Kidney capillary endothelial cell (primary cell): ENCODE measurements at places on chromosomes 3 and 15.

DNA sequence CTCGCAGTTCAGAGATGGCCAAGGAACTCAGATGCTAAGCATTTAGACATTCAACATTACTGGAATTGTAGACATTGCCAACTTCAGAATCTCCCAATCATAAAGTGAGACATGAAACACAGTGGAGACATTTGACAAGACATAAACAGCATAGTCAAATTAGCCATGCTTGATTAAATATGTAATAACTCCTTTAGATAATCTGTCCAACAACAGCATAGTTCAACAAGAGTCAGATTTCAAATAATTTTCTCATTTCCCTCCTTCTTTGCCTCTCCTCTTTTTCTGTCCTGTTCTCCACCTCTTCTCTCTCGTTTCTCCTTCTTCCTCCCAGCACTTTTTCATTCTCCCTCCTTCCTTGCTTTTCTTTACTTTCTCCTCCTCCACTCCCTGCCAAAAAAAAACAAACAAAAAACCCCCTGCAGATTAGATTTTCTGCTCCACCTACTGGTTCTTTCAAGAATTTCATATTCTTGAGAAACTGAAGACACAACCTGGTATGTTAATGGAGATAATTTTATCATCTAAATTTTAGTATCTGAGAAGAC, 20.2 kb downstream of the CPOX start:
- no peak for DNase-seq

DNA sequence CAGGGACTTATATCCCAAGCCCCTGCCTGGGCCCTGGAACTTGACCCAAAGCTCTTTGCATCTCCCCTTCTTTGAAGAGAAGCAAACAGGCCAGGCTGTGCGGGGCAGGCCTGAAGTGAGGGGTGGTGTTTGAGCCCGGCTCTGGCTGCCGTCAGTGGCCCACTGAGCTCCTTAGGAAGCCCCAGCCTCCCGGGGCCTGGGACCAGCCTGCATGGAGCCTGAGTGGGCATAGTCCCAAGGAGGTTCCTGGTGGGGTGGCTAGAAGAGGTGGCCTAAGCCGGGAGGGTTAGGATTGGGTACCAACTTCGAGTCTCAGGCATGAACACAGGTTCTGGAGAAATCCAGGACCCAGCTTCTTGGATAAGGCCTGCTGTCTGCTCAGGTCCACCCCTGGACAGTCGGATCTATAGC, 6.4 kb downstream of the TMIE start:
- no peak for DNase-seq

GRCh38 chr3:52109611-52110301, 44.5 kb downstream of the POC1A start:
- no peak for DNase-seq

GRCh38 chr3:31193871-31194270, 299.4 kb upstream of the GADL1 start:
- no peak for DNase-seq

DNA sequence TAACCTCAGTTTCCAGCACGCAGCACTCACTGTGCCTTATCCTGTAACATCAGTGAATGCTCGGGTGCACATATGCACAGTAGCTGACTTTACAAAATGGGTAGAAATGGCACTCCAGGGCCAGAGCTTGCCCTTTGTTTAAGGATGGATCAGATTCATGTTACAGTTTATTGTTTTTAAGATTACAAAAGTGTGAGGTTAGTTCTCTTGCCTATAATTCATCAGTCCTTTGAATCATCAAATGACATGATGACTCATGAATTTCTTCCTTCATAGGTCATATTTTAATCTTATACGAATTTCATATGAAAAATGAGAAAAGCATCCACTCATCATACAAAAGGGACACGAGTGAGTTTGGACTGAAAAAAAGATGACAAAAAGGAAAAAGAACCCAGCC, 545.3 kb downstream of the GBE1 start:
- DNase-seq: peak; percentile 48

GRCh38 chr3:11574981-11575669, 68.6 kb downstream of the VGLL4 start:
- no peak for DNase-seq

DNA sequence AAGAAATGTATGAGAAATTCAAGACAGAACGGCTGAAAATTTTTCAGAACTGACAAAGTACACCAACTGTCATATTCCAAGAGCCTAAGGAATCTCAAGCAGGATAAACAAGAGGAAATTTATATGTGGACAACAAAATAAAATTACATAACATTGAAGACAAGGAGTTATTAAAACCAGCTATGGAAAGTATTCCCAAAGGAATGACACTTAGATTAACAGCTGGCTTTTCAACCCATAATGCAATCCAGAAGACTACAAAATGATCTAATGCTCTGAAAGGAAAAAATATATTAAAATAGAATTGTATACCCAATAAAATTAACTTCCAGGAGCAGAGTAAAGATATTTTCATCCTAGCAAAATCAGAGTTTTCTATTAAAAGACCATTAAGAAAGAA, 132.2 kb upstream of the BNIP2 start:
- DNase-seq: no peak

GRCh38 chr15:66655997-66656396, 46.0 kb upstream of the SMAD6 start:
- DNase-seq: no peak

DNA sequence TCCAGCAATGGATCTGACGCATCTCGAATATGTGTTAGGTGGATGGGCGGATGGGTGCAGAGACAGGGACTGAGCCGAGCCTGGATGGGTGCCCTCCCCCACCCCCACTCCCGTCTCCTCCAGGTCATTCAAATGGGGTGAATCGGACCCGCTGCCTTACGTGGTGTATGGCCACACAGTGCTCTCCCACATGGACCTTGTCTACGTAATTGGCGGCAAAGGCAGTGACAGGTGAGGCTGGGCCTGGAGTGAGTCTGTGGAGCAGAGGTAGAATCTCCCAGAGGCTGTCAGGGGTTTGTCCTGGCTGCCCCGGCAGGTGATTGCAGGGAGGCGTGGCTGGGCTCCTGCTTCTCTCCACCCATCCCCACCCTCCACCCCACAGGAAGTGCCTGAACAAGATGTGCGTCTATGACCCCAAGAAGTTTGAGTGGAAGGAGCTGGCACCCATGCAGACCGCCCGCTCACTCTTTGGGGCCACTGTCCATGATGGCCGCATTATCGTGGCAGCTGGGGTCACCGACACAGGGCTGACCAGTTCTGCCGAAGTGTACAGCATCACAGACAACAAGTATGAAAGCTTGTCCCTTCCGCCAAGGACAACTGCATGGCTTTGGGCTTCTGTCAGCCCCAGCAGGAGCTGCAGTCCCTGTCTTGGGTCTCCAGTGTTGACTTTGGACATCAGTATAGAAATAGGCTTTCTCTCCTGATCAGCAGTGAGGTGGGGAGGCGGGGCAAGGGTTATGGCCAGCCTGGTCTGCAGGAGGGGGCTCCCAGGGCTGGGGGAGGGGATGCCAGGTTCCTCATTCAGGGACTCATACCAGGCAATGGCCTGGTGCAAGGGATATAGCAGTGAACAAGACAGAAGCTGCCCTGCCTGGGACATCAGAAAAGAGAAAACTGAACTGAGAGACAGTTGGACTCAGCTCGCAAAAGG, 3.4 kb downstream of the KLHL40 start:
- DNase-seq: no peak

DNA sequence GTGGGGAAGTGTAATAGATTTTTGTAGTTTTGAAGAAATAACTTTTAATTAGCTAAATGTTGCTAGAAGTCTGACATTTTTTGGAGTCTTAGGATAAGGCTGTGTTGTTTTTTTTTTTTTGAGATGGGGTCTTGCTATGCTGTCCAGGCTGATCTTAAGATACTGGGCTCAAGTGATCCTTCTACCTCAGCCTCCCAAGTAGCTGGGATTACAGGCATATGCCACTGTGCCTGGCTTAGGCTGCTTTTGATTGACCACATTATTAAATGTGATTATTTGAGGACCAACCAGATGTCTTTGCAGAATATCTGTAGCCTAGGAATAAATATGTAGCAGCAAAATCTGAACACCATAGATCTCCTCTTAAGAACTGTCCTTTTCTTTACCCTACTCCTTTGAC, 29.7 kb downstream of the HACD3 start:
- no peak for DNase-seq

GRCh38 chr3:194137506-194138474, 1.8 kb downstream of the HES1 start:
- peak; percentile 68 for DNase-seq

DNA sequence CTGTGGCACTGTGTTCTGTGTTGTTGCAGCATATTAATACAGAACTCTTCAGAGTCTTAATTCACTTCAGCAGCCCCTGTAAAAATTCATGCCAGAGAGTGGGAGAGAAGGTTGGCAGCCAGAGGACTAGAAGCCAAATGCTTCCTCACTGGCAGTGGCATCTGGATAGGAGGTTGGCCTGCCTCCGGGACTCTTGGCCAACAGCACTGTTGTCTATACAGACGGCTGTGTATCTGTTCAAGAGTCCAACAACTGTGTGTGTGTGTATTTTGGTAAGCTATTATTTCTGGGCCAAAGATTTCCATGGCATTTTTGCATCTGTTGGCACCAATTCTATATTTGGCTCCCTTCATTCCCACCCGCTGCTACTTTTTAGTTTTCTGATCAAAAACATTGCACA, 156.0 kb upstream of the SOX2 start:
- no peak for DNase-seq

- no peak for DNase-seq
These were observed 12.8 kb downstream of the CCRL2 start for GRCh38 chr3:46419816-46420215.

DNA sequence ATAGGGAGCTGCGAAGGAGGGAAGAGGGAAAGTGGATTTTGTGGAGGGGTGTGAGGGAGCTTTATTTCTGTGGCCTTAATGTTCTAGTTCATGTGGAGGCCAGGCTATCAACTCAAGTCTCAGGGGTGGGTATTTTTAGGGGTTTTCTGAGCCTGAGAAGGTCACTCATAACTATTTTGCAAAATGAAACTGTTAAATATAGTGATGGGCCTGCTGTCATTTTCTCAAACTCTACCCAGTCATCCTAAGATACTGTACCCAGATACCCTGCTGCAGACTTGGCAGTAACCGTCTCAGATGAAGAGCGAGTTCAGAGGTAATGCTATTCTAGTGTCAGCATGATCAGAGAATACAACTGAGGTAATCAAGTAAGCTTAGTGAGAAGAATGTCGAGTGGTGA, 545.0 kb upstream of the TBL1XR1 start:
- DNase-seq: no peak

DNA sequence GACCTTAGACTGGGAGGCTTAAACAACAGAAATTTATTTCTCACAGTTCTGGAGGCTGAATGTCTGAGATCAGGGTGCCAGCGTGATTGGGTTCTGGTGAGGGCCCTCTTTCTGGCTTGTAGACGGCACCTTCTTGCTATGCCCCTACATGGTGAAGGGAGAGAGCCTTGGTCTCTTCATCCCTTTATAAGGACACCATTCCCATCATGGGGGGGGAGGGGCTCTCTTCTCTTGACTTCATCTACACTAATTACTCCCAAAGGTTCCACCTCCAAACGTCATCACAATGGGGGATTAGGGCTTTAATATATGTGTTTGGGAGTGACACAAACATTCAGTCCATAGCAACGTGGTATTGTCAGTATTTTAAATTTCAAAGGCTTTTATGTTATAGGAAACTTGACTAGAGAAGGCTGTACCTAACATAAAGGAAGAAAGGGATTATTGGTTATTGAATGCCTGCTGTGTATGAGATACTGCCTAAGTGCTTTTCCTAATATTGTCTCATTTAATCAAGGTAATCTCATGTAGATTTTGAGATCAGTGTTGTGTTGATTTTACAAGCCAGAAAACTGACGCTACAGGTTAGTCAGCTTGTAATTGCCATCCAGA, 20.9 kb downstream of the SYN2 start:
- no peak for DNase-seq

DNA sequence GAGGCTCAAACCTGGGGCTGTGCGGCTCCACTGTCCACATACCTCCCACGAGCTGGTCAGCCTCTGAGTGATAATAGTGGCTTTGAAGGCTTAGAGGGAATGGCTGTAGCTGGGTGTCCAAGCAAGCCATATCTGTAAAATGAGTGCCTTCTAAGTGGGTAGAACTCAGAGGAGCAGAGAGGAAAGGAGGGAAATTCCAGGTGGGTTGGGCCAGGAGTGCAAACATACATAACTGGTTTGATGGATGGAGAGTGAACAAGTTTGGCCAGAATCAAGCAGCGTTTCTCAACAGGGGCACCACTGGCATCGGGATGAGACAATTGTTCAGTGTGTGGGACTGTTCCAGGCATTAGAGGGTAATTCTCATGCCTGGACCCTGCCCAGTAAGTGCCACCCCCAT, 91.1 kb downstream of the ASB7 start:
- no peak for DNase-seq
